GM23338 (cell line): ENCODE measurements at places on chromosomes 7 and 10. TPM values are rescaled to one million over a fixed set of nuclear protein-coding genes. Genes with fewer than 3 reads are reported as not detected.

Gene MOGAT3
- 0.85 TPM in 1 of 2 replicates, not detected in the other for total RNA-seq

Gene RGR
- not detected in 2 replicates for total RNA-seq

Gene SEMA4G
- total RNA-seq, result 7.3 and 8.5 TPM in 2 replicates

Gene IGFBP1
- not detected in 2 replicates for total RNA-seq

Gene ABCB1
- total RNA-seq, result 0.80 and 1.2 TPM in 2 replicates

Gene UNC5B
- 25.2 and 31.2 TPM in 2 replicates for total RNA-seq

Gene RADIL
- 7.8 and 9.8 TPM in 2 replicates for total RNA-seq

Gene PDZD7
- 1.7 and 2.3 TPM in 2 replicates for total RNA-seq

Gene PLAC9
- 0.89 and 1.1 TPM in 2 replicates for total RNA-seq

Gene GDF2
- total RNA-seq, result not detected in 2 replicates

Gene AKR1E2
- total RNA-seq, result 3.3 and 4.3 TPM in 2 replicates

Gene ANKRD1
- not detected in 2 replicates for total RNA-seq

Gene ZNF316
- total RNA-seq, result 13.2 and 17.4 TPM in 2 replicates

Gene TRIM8
- 33.4 and 36.7 TPM in 2 replicates for total RNA-seq

Gene ANKRD30A
- not detected in 2 replicates for total RNA-seq

Gene CALY
- 0.31 and 1.0 TPM in 2 replicates for total RNA-seq

Gene WDR86
- total RNA-seq, result 29.0 and 59.1 TPM in 2 replicates

Gene RHOBTB1
- 13.2 and 24.8 TPM in 2 replicates for total RNA-seq

Gene SORBS1
- total RNA-seq, result 35.9 and 47.7 TPM in 2 replicates

Gene OR2A1
- 0.10 TPM in 1 of 2 replicates, not detected in the other for total RNA-seq

Gene OPN1SW
- not detected in 2 replicates for total RNA-seq

Gene AKR1C8
- not detected in 2 replicates for total RNA-seq

Gene SLC18A2
- total RNA-seq, result 7.8 and 8.7 TPM in 2 replicates

Gene NACAD
- total RNA-seq, result 9.9 and 11.2 TPM in 2 replicates

Gene SPDYE2B
- not detected in 2 replicates for total RNA-seq

Gene IFIT1B
- not detected in 2 replicates for total RNA-seq

Gene TMEM273
- total RNA-seq, result not detected in 2 replicates

Gene SLC26A4
- total RNA-seq, result 0.07 TPM in 1 of 2 replicates, not detected in the other

Gene ZYX
- total RNA-seq, result 132 and 141 TPM in 2 replicates

Gene AGR3
- not detected in 2 replicates for total RNA-seq

Gene SUPV3L1
- 31.2 and 45.2 TPM in 2 replicates for total RNA-seq

Gene FKBP6
- not detected in 2 replicates for total RNA-seq

Gene UPK3B
- 3.0 and 5.2 TPM in 2 replicates for total RNA-seq

Gene SCART1
- total RNA-seq, result 0.19 and 0.59 TPM in 2 replicates

Gene DNAJB9
- 14.4 and 16.0 TPM in 2 replicates for total RNA-seq

Gene IL6
- total RNA-seq, result not detected in 2 replicates

Gene STOX1
- 2.2 and 2.7 TPM in 2 replicates for total RNA-seq

Gene LLCFC1
- total RNA-seq, result not detected in 2 replicates

Gene LEP
- not detected in 2 replicates for total RNA-seq

Gene CFAP70
- total RNA-seq, result 0.08 and 0.17 TPM in 2 replicates

Gene PVRIG
- not detected in 2 replicates for total RNA-seq

Gene ARMH3
- 11.1 and 97.4 TPM in 2 replicates for total RNA-seq

Gene LFNG
- total RNA-seq, result 24.5 and 35.4 TPM in 2 replicates

Gene VAX1
- total RNA-seq, result not detected in 2 replicates

Gene TMEM236
- 0.03 and 0.04 TPM in 2 replicates for total RNA-seq

Gene TMEM26
- 1.9 and 2.2 TPM in 2 replicates for total RNA-seq

Gene KCNH2
- 11.3 and 14.7 TPM in 2 replicates for total RNA-seq

Gene ODAD2
- 2.1 and 6.5 TPM in 2 replicates for total RNA-seq

Gene DLX5
- total RNA-seq, result not detected in 2 replicates

Gene SPDYE9
- not detected in 2 replicates for total RNA-seq

Gene GIGYF1
- total RNA-seq, result 50.6 and 69.8 TPM in 2 replicates

Gene MNX1
- total RNA-seq, result 0.14 TPM in 1 of 2 replicates, not detected in the other

Gene TDRD1
- 1.5 and 1.7 TPM in 2 replicates for total RNA-seq

Gene MKX
- 0.97 and 1.6 TPM in 2 replicates for total RNA-seq

Gene SUMF2
- 45.7 and 52.9 TPM in 2 replicates for total RNA-seq
